ENCODE measurements at places on chromosomes 5 and 9.

DNA sequence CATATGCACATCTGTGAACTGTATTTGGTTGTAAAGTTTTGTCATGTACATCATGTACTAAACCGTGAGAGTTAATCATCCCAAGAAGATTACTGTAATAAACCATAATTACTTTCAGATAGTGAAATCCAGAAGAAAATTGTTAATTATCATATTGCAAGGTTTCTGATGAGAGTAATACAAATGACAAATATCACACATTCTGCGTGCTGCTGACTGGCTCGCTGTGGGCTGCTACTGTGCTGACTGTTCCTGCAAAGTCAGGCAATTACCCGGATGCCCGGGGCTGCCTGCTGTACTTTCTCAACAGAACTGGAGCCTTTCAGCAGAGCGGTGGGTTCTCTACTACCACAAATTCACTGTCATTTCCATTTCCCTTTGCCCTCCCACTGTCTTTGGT is 68.3 kb downstream of the SMARCA2 start:
- no peak for DNase-seq

DNA sequence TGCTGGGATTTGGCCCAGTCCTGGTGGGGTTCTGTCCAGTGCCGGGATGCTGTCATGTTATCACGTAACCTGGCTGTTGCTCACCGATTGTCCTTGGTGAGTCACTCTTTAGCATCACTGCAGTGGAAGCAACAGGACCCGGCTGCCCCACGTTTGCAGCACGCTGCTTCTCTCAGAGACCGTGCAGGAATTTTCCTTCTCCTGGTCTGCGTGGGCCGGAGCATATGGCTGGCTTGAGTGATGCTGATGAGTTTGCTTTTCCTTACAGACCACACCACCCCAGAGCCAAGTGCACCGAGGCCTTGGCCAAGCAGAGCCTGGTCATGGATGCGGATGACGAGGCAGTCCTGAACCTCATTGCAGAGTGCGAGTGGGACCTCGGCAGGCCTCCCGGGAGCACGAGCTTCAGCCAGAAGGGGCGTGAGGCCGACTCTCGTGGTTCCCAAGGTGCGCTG is 21.4 kb downstream of the CEP72 start:
- no peak for DNase-seq

- no peak for DNase-seq
These were observed 52.2 kb downstream of the DROSHA start for GRCh38 chr5:31479706-31480105.

GRCh38 chr9:20197976-20198685 is 409.3 kb upstream of the SLC24A2 start:
- no peak for DNase-seq

GRCh38 chr9:29555502-29555901 is 1982.2 kb upstream of the C9orf72 start:
- no peak for DNase-seq

- no peak for DNase-seq
These were observed 44.0 kb downstream of the RNF130 start for GRCh38 chr5:180027459-180028089.

GRCh38 chr9:89592213-89592815 is 12.5 kb upstream of the GADD45G start:
- no peak for DNase-seq

GRCh38 chr5:73418244-73418691 is 30.3 kb downstream of the FOXD1 start:
- peak; percentile 45 for DNase-seq

DNA sequence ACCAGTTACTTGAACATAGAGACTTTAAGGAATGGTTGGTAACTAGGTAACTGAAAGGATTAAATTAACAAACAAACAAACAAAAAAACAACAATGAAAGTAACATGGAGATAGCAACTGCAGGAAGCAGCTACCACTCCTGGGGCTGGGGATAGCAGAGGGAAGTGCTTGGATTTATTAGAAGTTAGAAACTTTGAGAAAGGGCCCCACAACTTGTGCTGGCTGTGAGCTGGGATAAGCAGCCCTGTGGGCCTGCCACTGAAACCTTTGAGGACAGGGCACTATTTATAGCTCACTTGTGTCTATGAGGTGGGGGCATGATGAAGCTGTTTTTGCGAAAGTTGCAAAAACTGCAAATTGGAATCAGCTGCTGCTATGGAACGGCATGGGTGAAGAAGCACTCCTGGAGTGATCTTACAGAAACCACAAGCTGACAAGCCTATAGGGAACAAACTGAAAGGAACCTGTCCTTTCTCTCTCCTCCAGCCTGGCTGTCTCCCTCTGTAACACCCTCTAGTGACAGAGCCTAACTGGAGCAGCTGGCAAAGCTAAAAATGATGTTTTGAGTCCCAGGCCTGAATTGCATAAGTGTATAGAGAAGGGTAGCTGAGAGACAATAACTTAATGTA is 91.4 kb upstream of the RANBP6 start:
- no peak for DNase-seq

- no peak for DNase-seq
These were observed 6.6 kb upstream of the IER5L start for GRCh38 chr9:129184596-129185122.

- DNase-seq: no peak
These were observed 693.2 kb upstream of the CHD1 start for GRCh38 chr5:99621772-99622681.

DNA sequence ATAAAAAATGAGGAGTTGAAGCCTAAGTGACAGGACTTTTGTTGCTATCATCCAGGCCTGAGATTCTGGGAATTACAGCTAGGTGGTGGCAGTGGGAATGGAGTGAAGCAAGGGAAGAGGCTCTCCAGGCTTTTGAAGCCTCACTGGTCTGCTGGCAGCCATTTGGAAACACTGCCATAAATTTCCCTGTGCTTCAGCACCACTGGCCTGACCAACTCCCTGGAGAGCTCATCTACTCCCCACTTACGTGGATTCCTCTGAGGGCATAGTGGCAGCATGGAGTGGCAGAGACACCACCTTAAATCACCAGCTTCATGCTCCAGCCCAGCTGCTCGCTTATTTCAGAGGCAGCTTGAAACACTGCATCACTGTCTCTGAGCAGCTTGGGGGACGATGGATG is 518.2 kb downstream of the TLR4 start:
- DNase-seq: no peak

- no peak for DNase-seq
These were observed 209.9 kb downstream of the ASTN2 start for GRCh38 chr9:117204971-117205370.

GRCh38 chr5:133610489-133611356 is 1.6 kb downstream of the FSTL4 start:
- DNase-seq: peak; percentile 64

GRCh38 chr5:125310749-125311148 is 564.3 kb upstream of the ZNF608 start:
- DNase-seq: no peak

DNA sequence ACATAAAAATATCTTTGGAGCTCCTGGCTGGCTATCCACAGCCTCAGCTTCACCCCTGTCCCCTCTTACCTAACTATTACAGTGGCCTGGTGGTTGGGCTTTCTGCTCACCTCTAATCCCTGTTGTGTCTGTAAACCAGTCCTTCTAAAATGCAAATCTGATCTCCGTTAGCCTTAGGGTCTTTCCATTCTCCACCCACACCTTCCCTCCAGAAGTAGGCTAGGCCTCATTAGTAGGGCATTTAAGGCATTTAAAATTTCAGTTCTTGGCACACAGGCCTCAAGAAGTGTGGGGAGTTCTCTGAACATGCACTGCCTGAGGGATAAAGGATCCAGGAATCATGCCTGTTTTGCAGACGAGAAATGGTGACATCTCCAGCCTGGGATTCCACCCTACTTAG is 26.4 kb upstream of the STC2 start:
- DNase-seq: no peak

DNA sequence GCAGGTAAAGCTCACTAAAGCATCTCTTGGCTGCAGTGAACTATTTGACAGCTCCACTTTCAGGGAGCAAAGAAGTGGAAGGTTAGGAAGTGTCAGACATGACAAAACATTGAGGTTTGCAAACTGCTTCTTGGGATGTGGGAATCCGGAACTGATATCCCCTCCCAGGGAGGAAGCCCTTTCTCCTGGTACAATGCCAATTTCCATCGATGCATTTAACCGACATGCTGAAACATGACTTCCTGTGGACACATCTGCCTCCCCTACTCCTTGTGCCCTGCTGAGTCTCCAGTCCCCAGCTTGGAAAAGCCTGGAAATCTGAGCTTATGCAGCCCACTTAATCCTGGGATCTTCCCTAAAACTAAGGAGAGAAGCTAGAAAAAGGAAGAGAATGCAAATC is 323.1 kb upstream of the DAP start:
- DNase-seq: no peak

DNA sequence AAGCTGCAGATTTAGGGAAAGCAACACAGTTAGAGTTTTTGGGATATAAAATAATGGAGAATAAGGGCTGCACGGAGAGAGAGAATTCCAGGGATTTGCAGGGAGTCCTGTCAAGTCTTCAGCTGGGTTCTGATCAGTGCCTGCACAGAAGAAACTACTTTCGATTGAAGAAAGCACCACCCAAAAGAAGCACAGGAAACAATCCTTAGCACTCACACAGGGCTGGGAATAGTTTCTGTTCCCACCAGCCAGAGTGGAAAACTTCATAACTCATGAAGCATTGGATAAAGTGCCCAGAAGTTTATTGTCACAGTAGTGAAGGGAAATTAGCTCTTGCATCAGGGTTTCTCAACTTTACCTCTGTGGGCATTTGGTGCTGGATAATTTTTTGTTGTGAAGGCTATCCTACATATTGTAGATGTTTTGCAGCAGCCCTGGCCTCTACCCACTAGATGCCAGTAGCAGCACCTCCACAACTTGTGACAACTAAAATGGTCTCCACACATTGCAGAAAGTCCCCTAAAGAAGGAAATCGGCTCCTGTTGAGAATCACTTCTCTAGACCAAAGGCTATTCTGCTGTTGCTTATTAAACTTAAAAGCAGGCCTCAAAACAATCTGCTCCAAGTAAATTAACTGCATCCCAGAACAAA is 71.0 kb upstream of the FAM120A start:
- DNase-seq: no peak

DNA sequence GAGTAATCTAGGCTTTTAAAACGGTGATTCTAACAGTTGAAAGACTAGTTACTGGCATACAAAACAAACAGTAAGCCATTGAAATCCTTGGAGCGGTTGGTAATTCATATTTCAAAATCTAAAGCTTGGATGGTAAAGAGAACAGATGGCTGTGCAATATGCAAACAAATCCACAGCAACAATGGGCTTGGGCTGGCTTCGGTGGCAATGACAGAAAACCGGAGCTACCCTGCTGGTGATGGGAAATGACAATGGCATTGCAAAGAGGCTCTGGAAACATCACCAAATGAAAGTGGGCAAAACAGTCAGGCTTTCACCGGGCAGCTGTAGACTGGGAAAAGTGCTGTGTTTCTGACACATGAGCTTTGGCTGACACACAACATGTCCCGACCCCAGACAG is 42.2 kb downstream of the MED27 start:
- no peak for DNase-seq

GRCh38 chr5:32505756-32506155 is 61.2 kb upstream of the ZFR start:
- DNase-seq: no peak

DNA sequence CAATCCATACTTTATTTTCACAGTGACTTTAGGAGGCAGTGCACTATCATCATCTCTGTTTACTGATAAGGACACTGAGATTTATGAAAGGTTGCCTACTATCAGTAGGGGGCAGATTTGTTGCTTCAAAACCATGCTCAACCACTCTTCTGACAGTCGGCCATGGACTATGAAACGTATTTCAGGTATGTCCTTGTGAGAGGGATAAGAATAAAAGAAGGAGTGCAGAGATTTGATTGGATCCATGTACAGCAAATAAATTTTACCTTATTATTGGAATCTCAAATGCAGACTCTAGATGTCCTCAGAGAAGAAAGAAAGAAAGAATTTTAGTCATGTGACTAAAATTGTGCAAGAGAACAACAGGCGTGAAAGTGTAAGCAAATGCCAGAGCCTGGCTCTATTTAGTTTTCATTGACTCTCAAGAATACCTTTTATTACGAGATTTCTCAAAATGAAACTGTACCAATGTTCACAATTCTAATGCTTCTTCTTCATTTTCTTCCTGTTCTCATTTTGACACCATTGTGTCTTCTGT is 296.6 kb upstream of the RASA1 start:
- no peak for DNase-seq

DNA sequence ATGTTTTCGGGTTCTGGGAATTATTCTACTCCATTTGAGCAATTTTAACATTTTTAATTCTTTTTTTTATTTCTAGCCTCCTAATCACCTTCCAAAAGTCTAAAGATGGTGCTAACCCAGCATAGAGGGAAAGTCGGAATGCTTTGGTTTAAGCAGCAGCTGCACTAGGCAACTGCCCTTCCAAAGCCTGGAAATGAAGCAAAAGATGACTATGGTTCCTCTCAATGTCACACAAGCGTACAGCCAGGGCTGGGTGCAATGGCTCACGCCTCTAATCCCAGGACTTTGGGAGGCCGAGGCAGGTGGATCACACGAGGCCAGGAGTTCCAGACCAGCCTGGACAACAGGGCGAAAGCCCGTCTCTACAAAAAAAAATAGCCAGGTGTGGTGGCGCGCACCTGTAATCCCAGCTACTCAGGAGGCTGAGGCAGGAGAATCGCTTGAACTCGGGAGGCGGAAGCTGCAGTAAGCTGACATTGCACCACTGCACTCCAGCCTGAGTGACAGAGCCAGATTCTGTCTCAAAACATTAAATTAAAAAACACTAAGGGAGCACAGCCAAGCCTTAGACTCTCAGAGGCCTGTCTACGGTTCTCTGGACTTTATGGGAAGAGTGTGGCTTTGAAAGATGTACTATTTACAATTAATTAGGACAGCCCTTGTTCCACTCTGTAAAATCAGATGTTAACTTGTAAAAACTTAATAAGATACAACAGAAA is 33.1 kb downstream of the ADAM19 start:
- DNase-seq: no peak

DNA sequence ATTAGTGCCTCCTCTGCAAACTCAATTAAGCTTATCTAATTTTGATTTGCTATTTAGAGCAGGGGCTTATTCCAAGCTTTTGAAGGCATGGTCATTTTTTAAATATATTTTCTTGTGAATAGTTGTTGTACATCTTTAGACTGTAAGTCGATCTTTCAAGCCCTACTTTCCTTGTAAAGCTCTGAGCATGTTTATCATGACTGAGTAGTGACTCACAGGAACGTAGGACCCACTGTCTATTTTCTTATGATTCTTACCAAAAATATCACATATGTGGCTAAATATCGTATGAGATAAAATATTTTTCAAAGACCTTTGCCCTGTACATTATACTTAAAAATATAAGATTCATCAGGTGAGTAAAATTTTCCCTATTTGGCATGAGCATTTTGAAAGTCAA is 440.4 kb upstream of the GRIN3A start:
- no peak for DNase-seq

GRCh38 chr9:134304261-134304660 is 22.0 kb upstream of the RXRA start:
- no peak for DNase-seq

GRCh38 chr9:17480966-17481365 is 97.9 kb upstream of the SH3GL2 start:
- DNase-seq: no peak

DNA sequence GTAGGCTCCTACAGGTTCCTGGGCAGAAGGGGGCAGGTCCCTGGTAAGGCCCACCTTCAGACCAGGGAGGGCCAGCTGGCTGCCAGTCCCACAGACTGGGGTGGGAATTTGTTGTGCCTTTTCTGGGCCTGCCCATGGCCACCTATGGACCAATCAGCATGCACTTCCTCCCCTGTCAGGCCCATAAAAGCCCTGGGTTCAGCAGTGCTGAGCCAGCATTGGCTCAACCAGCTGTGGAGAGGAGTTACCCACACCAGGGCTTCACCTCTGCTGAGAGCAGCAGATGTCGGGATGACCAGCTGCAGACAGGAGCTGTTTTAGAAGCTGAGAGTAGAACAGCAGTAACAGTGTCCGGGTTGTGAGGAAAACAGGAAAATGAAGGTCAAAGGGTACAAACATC is 373.4 kb upstream of the ACO1 start:
- DNase-seq: no peak
